Chondrocyte (in vitro differentiated cells): ENCODE measurements at places on chromosomes 2 and 18.

DNA sequence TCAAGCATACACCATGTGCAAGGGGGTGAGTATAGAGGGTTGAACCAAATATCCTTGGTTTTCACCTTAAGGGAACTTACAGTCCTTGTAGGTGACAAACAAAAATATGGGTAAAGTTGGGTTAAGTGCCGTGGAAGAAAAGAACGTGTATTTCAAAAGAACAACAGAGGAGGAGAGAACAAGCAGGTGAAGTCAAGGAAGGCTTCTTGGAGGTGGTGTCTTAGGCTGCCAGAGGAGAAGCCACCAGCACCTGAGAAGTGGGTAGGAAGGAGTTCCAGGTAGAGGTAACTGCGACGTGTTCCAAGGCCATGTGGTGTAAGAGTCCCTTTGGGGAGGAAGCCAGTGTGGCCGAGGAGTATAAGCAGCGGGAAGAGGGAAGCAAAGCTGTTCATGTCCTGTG, 27.2 kb downstream of the CABLES1 start:
- DNase-seq, result no peak

DNA sequence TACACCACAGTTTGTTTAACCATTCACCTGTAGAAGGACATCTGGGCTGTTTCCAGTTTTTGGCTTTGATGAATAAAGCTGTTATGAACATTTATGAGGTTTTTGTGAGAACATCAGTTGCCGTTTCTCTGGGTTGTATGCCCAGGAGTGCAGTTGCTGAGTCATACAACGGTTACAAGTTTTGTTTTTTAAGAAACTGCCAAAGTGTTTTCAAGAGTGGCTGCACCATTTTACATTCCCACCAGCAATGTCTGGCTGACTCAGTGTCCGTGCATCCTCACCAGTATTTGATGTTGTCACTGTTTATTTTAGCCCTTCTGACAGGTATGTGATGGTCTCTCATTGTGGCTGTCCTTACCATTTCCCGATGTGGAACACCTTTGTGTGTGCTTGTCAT, 48.0 kb upstream of the GPR17 start:
- DNase-seq, result no peak

DNA sequence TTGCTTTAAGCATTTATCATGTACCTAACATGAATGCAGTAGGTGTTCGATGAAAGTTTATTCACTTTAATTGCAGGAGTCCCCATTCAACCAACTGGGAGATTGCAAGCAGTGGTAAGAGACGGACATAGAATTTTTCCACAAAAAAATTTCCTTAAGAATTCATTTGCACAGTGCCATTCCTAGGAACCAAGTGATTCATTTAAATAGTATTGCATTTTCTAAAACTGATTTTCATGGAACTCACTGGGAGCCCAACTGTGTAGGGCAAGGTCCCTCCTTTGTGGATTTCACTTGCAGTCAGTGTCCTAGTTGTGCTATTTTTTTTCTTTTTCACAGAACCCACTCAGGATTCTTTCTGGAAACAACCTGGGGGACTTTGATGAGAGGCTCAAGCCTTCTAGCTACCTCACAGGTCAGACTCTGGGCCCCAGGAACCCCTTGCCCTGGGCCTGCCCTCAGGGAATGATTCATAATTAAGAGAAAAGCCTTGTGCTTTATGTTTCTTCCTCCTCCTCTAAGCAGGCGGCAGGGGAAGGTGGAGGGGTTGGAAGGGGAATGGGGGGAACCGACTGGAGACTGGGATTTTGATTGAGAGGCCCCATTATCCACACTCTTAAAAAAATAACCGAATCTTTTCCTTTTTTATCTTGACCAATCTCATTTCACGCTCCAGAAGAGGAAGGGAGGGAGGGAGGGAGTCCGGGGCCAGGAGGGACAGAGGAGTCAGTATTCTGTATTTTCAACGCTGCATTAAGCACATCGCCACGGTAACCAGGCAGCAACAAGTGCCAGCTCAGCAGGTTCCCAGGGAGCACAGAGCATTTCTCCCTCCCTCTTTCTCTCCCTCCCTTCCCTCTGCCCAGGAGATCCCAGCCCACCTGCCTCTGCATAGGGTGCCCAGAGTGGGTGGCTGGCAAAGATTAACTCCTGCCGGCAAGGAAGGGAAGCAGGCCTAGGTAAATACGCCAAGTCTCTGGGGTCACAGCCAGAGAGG, 51.8 kb downstream of the PSD4 start:
- DNase-seq, result no peak

DNA sequence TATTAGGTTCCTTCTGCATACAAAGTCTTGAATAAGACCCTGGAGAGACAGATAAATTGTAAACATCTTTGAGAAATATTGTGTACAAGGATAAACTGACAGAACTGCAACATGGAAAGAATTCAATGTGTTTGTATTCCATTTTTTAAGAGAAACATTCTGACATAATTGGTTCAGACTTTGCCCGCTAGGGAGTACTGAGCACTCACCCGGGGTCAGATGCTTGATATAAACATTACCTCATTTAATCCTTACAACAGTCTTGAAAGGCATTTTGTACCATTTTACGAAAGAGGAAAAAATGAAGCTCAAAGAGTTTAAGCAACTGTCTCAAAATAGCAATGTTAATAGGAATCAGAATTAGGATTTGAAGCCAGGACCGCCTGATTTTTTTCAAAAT, 416.7 kb upstream of the CRIM1 start:
- no peak for DNase-seq

DNA sequence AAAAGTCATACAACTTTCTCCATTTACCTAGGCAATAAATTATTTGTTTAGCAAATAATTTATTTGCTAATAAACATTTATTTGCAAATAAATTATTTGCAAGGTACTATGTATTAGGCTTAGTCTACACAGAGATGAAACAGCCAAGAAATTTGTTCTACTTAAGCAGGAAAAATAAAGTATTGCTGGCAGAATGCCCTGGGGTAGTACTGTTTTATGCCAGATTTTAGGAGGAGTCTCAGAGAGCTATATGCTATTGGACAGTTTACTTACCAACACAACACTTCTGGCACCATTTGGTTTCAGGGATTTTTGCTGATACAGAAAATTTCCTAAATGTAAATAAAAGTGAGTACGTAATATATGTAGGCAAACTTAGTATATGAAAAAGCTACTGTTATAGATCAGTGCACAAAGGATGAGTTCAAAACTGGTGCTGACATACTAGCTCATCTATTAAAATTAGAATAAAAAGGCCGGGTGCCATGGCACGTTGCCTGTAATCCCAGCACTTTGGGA, 23.2 kb upstream of the CDKL4 start:
- no peak for DNase-seq
